ENCODE measurements at places on chromosomes 6 and 20. TPM values are rescaled to one million over a fixed set of nuclear protein-coding genes. Genes with fewer than 3 reads are reported as not detected.

Gene FOXF2
- total RNA-seq = 0.61 TPM

Gene PMEPA1
- 65.1 TPM for total RNA-seq

Gene KIAA1586
- total RNA-seq = 16.6 TPM

GRCh38 chr6:53067849-53068361 is 2.7 kb downstream of the FBXO9 start:
- no peaks in the 10 kb centered on the region for H3K27me3 ChIP-seq
- H3K4me3 ChIP-seq = no peak overlapping the region
- no peak for DNase-seq
- no peak overlapping the region for H3K27ac ChIP-seq
- H3K4me1 ChIP-seq = no peaks in the 10 kb centered on the region

GRCh38 chr6:139600343-139600742 is 225.9 kb upstream of the CITED2 start:
- no peaks in the 10 kb centered on the region for H3K36me3 ChIP-seq
- H3K27ac ChIP-seq = no peak overlapping the region
- H3K27me3 ChIP-seq = no peaks in the 10 kb centered on the region
- no peak for DNase-seq
- peaks cover 25% of the 10 kb centered on the region for H3K4me1 ChIP-seq

- no peak overlapping the region for H3K4me3 ChIP-seq
- H3K4me1 ChIP-seq = no peaks in the 10 kb centered on the region
- no peaks in the 10 kb centered on the region for H3K27me3 ChIP-seq
- no peak overlapping the region for H3K27ac ChIP-seq
Measured at GRCh38 chr20:60882836-60883235, 369.2 kb upstream of the CDH4 start.

Gene ZNF831
- not detected for total RNA-seq

Gene SYCP2L
- total RNA-seq = 6.4 TPM

DNA sequence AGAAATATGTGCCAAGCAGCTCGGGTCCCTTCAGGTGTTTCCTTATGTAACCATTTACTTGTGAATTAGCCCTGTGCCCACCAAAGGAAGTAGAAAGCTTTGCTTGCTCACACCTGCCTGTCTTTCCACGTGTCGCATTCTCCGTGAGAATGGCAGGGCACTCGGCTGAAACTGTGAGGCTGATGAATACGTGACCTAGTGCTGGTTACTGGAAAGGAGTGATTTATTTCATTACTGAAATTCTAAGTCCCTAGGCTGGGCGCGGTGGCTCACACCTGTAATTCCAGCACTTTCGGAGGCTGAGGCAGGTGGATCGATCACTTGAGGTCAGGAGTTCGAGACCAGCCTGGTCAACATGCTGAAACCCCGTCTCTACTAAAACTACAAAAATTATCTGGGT is 45.9 kb upstream of the TULP1 start:
- H3K4me1 ChIP-seq = no peaks in the 10 kb centered on the region
- H3K27ac ChIP-seq = no peak overlapping the region
- no peaks in the 10 kb centered on the region for H3K27me3 ChIP-seq
- H3K36me3 ChIP-seq = no peaks in the 10 kb centered on the region
- DNase-seq = no peak

- H3K36me3 ChIP-seq = no peaks in the 10 kb centered on the region
- no peaks in the 10 kb centered on the region for H3K27me3 ChIP-seq
- DNase-seq = no peak
- H3K4me1 ChIP-seq = no peaks in the 10 kb centered on the region
Measured at GRCh38 chr20:8356806-8357205, 224.7 kb downstream of the PLCB1 start.

Gene SNAI1
- 9.1 TPM for total RNA-seq

Gene PEDS1
- 41.6 TPM for total RNA-seq

Gene HAO1
- total RNA-seq = 0.20 TPM

Gene SOBP
- 4.7 TPM for total RNA-seq

DNA sequence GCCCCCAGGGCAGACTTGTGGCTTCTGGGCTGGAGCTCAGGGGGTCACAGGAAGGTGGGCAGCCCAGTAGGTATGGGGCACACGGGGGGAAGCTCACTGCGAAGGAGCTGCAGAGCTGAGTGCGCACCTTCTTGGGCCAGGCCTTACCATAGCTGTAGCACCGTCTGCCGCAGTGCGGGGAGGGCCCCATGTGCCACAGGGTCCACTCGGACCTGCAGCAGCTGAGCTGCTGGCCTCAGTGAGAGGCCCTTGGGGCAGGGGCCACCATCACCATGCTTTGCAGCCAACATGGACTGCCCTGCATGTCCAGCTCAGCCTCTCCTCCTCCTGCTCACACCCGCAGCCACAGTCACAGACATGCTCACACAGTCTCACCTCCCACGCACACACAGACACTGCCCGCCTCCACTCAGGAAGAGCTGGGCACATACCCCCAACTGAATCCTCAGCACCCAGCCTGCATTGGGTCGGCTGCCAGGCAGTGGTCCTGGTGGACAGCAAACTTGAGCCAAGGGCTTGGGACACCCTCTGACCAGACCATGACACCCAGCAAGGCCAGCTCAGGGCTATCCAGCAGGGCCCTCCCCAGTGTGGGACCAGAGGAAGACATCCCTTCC is 35.3 kb downstream of the YTHDF1 start:
- H3K4me1 ChIP-seq = no peaks in the 10 kb centered on the region
- H3K4me3 ChIP-seq = no peak overlapping the region
- H3K27ac ChIP-seq = no peak overlapping the region
- H3K36me3 ChIP-seq = no peaks in the 10 kb centered on the region

- H3K27me3 ChIP-seq = no peaks in the 10 kb centered on the region
- no peak overlapping the region for H3K4me3 ChIP-seq
- H3K4me1 ChIP-seq = peaks cover 15% of the 10 kb centered on the region
- DNase-seq = no peak
- H3K36me3 ChIP-seq = no peaks in the 10 kb centered on the region
Measured at GRCh38 chr6:155374681-155375080, 60.4 kb upstream of the TFB1M start.

Gene CGA
- total RNA-seq = 2.0 TPM
